ENCODE measurements at places on chromosomes 3 and 15. TPM values are rescaled to one million over a fixed set of nuclear protein-coding genes. Genes with fewer than 3 reads are reported as not detected.

OGG1 gene
- polyA plus RNA-seq = 27.3 TPM

LXN gene
- polyA plus RNA-seq = 66.8 TPM

RNU5B-1 gene
- polyA plus RNA-seq = not detected

RAD51 gene
- 8.9 TPM for polyA plus RNA-seq

C3orf49 gene
- polyA plus RNA-seq = not detected

XYLB gene
- 3.0 TPM for polyA plus RNA-seq

RAB6B gene
- 3.0 TPM for polyA plus RNA-seq

XIRP1 gene
- 0.05 TPM for polyA plus RNA-seq

ILDR1 gene
- not detected for polyA plus RNA-seq

CRABP1 gene
- not detected for polyA plus RNA-seq

CTXND1 gene
- not detected for polyA plus RNA-seq

DNA sequence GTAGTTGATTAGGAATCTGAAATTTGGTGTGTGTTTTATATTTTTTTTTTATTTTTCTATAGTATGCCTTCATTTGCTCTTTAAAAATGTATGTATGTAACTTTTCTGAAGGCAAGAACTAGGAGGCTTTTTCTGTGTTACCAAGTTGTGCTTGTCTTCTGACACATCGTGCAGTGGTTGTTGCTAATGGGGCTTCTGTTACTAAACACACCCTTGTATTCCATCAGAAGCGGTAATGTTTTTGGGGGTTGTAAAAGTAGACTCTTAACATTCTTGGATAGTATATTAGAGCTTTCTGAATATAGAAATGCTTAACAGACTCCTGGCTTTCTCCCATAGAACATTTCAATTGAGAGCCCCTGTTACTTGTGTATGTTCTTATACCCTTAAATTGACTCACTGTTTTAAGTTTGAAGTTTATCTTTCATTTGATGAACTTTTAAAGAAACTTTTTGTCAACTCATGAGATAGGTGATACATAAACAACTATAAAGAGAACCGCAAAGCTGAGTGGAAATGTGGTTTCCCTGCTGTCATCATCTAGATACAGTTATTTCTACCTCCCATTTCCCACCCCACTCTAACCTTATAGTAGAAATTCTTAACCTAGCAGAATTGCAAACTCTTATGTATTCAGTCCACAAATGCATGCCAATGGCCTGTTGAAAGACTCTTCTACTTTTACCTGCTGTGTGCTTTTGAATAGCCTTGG, 2.5 kb downstream of the TIPARP start:
- no peak for DNase-seq

DNA sequence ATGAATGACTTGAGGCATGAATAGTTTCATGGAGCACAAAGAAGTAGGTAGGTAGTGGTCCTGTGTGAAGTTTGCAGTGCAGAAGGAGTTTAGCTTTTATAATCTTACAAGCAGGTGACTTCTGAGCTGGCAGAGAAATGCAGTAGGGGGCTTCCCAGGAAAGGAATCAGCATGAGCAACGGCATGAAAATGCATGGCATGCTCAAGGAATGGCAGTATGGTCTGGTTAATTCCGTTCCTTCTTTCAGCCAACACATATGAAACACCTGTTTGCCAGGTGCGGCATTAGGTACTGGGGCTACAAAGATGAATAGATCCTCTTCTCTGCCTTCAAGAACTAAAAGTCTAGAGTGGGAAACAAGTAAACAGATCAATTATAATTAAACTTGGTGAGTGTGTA, 138.0 kb upstream of the BHLHE40 start:
- DNase-seq = no peak

- DNase-seq = peak; percentile 46
Measured at GRCh38 chr15:81000624-81001151, at the start of gene TLNRD1. Gene TLNRD1, plus strand, starts transcription at chr15:81000923. Its CDS starts 1,349 bp downstream, at chr15:81002272.

DNA sequence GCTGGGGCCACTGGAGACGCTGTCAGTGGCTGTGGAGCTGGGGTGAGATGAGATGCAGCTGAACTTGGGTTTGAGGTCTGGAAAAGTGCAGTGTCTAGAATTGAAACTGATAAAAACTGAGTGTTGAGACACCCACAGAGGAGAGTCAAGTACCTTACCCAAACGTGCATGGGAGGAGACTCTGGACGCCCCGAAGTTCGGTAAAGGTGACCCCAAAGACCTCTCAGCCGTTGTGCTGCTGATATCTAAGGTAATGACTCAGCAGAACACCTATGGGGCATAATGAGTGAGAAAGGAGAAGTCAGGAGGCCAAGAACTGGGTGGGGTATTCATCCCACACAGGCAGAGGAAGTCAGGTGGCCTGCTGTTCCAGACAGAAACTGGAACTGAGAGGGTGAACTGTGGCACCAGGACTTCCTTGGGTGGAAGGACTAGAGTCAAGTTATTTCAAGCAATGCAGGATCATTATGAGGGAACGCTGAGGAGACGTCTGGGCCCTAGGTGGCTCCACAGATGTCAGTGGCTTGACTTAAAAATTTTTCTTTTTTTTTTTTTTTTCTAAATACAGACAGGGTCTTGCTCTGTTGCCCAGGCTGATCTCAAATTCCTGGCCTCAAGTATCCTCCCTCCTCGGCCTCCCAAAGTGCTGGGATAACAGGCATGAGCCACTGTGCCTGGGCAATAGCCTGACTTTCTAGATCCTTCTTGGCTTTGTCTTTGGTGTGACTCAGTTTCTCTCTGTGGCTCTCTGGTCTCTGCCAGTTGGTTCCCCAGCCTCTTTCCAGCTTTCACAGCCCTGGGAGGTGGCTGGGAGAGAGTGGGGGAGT, 67.6 kb upstream of the GCNT3 start:
- no peak for DNase-seq

DNA sequence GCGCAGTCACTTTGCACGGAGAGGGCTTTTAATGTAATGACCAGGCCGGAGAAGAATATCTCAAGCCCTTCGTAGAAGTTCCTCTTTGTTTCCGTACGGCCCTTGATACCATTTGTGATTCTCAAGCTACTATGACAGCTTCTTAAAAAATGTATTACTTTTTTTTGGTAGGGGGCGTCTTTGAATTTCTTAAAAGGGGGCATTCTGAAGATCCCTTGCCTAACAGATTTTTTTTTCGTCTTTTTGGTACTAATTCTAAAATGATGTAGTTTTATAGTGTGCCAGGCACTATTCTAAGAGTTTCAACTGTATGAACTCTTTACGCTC, 614.0 kb downstream of the MCTP2 start:
- DNase-seq = no peak

DNA sequence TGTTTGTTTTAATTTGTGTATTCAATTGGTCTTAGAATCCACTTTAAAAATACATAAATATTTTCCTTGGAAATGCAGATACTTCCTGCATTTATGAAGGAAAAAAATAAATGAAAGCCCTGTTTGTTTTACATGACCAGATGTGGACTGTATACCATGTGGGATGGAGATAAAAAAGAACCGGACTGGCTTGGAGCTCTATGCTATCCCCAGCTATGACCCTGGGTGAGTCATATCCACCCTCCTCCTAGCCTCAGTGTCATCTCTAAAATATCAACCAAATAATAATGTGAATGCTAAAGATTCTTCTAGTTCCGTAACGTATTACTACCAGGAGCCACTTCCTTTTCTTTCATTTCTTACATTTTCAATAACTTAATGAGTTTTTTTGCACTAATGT, 44.5 kb upstream of the PDZRN3 start:
- DNase-seq = no peak

GRCh38 chr3:97990624-97991292, 18.5 kb upstream of the RIOX2 start:
- DNase-seq = no peak

GRCh38 chr3:65582012-65582717, 456.6 kb downstream of the MAGI1 start:
- DNase-seq = no peak

- no peak for DNase-seq
Measured at GRCh38 chr3:32975891-32976595, 24.6 kb downstream of the CCR4 start.

DNA sequence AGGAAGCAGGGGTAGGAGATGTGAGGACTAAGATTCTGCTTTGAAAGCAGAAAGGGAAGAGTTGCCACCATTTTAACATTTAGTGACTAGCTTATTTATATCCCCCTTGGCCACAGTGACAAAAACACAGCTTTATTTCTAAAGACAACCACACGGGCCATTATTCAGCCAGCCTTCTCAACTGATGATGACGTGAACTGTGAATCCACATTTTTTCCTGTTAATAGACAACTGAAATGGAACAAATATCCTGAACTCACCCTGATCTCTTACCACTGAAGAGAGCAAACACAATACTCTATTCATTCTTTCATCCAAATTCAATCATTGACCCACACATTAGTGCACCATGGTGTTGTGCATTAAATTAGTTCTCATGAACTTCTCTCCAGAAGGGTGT, 145.1 kb downstream of the TNIK start:
- DNase-seq = no peak

- no peak for DNase-seq
Measured at GRCh38 chr3:187015903-187016638, 85.7 kb downstream of the ST6GAL1 start.

- no peak for DNase-seq
Measured at GRCh38 chr3:182755712-182756111, 37.6 kb upstream of the ATP11B start.

- no peak for DNase-seq
Measured at GRCh38 chr3:73009008-73009407, 12.4 kb downstream of the PPP4R2 start.

GRCh38 chr3:196378146-196378841, 40.1 kb upstream of the TM4SF19 start:
- DNase-seq = no peak

GRCh38 chr3:122985539-122985938, 42.0 kb downstream of the SEMA5B start:
- DNase-seq = no peak

- DNase-seq = no peak
Measured at GRCh38 chr15:34292621-34293020, 45.0 kb downstream of the SLC12A6 start.

GRCh38 chr3:168933614-168934013, 729.9 kb downstream of the MECOM start:
- DNase-seq = peak; percentile 60

GRCh38 chr3:1346386-1346785, 253.6 kb downstream of the CNTN6 start:
- no peak for DNase-seq

- DNase-seq = no peak
Measured at GRCh38 chr3:187447737-187448136, 79.6 kb downstream of the RTP4 start.

DNA sequence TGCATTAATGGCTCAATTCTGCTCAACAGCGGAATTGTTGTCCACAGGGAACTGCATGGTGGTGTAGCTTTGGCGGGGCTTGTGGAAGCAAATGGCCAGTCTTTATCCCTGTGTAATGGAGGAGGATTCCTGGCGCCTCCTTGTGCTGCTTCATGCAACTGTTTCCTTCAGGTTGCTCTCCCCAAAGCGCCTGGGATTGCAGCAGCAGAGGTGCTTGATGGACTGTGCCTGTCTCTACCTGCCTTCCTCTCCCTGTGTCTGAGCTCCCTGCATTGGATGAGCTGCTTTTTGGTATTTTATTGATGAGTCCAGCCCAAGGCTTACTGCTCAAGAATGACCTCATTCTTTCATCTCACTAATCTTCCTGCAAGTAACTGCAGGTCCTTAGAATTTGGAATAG, 72.9 kb upstream of the NDN start:
- no peak for DNase-seq
